ENCODE measurements at places on chromosomes 12 and 14.

DNA sequence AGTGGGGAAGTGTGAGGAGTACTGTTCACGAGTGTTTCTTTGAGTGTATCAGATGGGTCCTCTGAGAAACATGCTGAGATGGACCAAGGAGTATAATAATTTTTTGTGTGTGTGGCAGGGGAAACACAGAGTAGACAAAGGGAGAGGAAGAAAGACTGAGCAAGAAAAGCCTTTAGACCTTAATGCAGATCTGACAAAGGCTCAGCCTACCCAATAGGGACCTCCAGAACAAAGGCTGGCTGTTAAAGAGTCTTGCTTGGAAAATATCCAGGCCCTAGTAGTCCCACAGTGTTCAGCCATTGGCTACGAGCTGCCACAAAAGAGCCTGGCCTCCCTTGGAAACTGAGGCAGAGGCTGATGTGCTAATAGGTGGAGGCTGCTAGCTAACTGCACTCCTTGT is 13.5 kb downstream of the COQ5 start:
- H3K27me3 ChIP-seq = no peaks in the 10 kb centered on the region
- H3K36me3 ChIP-seq = peaks cover 14% of the 10 kb centered on the region
- no peak overlapping the region for H3K4me3 ChIP-seq

DNA sequence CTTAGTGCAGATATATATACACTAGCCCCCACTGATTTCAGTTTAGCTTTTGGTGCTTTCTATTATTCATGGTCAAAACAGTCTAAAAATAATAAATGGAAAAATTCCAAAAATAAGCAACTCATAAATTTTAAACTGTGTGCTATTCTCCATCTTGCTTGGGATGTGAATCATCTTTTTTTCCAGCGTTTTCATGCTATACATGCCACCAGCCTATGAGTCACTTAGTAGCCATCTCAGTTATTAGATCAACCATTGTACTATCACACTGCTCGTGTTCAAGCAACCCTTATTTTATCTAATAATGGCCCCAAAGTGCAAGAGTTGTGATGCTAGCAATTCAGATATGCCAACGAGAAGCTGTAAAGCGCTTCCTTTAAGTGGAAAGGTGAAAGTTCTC is 73.9 kb upstream of the KRR1 start:
- no peak for DNase-seq
- no peaks in the 10 kb centered on the region for H3K36me3 ChIP-seq
- peaks cover 3% of the 10 kb centered on the region for H3K27me3 ChIP-seq
- no peak overlapping the region for H3K27ac ChIP-seq

DNA sequence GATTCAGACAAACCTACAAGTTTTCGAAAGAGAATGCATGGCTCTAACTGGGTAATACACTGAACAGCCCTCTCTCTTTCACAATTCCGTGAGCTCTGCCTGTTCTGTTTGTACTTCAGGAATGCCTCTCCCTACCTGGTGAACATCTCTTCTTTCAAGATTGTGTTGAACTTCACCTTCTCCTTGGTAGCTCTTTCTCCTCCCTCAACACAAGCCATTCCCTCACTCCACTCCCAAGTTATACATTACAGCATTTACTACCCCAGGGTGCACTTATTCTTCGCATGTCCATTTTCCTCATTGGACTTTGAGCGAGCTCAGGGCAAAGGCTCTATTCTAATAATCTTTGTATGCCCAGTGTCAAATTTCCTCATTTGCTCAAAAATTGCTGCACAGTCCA is 28.3 kb downstream of the NRDE2 start:
- H3K36me3 ChIP-seq = peaks cover 23% of the 10 kb centered on the region
- no peak for DNase-seq
- no peak overlapping the region for H3K27ac ChIP-seq

- no peak overlapping the region for H3K27ac ChIP-seq
- no peak for DNase-seq
- H3K4me1 ChIP-seq = peaks cover 36% of the 10 kb centered on the region
- no peaks in the 10 kb centered on the region for H3K36me3 ChIP-seq
Measured at GRCh38 chr14:24249230-24250021, 7.0 kb upstream of the TINF2 start.
